Naive thymus-derived CD4-positive, alpha-beta T cell (primary cell): ENCODE measurements at places on chromosomes 4 and X.

GRCh38 chr4:137739391-137739790 is 207.1 kb upstream of the PCDH18 start:
- DNase-seq, result no peak

GRCh38 chr4:8905226-8905772 is 33.7 kb upstream of the HMX1 start:
- no peak for DNase-seq

DNA sequence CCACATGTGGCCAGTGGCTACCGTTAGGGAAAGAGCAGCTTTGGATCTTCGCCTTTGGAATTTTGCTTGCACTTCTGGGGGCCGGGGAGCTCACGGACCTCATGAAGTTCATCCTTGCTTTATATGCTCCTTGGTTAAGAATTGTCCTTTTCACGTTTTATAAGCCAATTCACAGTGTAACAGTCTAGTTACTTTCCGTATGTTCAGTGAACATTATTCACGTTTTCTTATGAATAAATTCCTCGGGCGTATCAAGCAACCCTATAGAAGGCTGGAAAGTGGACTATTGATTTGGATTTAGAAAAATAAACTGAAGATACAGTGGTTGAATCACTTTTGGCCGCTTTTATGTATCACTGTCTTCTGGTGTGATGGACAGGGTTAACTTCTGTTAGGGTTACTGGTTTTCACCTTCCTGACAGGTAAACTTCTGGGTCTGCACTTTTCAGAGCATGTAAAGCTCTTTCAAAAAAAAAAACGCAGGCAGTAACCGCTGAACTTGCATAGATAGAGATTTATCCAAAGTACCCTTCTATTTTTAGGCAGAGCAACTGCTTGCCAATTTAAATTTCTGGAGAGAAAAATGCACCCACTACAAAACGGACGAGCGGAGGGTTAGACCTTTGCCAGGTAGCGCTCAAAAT is 569 bp upstream of the PDLIM5 start:
- DNase-seq, result peak; percentile 3

- DNase-seq, result no peak
Observed at GRCh38 chr4:924107-925096, 7.7 kb downstream of the GAK start.

- no peak for DNase-seq
Observed at GRCh38 chrX:107560041-107560440, 68.3 kb upstream of the PRPS1 start.

DNA sequence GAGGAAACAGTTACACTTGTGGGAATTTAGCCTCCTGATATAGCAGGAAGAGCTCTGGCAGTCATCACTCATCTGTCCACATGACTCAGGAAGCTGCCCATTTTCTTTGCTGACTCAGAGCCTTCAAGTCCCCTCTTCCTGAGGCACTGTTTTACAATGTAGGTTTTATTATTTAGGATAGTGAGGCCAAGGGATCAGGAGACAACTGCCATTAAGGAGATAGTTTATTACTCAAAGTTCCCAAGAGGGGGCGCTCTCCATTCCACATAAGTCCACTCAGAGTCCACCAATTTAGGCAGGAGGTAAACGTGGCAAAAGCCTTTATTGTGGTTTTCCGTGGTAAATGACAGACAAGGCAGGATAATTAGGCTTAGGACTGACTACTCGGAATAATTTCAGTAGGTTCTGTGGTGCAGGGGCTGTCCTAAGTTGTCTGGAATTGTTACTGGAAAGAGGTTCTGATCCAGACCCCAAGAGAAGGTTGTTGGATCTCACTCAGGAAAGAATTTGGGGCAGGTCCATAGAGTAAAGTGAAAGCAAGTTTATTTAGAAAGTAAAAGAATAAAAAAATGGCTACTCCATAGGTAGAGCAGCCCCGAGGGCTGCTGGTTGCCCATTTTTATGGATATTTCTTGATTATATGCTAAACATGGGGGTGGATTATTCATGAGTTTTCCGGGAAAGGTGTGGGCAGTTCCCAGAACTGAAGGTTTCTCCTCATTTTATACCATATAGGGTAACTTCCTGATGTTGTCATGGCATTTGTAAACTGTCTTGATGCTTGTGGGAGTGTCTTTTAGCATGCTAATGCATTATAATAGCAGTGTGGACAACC is 96.0 kb upstream of the RAB40AL start:
- no peak for DNase-seq

DNA sequence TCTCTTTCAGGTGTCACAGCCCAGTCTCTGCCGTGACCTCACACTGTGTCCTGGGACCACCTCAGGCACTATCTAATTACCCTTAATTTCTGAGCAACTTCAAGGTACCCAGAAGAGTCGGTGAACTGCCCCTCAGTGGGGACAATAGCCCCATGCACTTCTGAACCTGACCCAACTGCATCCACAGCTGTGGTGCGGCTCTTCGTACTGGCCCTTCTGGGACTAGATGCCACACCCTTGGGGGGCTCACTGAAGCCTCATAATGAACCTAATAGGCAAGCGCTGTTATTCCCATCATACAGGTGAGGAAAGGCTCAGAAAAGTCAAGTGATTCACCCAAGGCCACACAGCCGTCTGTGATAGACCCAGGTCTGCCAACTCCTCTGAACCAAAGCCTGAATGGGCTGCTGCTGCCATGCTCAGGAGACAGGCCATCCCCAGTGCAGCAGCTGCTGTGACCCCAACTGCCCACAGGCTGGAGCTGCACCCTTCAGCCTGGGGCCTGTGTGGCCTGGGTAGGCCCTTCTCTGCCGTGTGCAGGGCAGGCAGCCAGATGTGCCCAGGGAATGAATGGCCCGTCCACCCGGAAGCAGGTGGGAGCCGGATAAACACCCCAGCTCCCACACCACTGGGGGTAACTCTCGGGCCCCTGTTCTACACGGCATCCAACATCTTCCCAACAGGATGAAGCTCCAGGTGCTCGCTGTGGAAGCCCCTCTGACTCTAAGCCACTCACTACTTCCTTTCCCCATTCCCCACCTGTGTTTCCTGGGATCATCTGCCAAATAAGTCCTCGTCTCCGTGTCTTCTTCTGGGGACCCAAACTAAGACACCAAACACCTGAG is 35.9 kb downstream of the HMX1 start:
- DNase-seq, result peak; percentile 8

DNA sequence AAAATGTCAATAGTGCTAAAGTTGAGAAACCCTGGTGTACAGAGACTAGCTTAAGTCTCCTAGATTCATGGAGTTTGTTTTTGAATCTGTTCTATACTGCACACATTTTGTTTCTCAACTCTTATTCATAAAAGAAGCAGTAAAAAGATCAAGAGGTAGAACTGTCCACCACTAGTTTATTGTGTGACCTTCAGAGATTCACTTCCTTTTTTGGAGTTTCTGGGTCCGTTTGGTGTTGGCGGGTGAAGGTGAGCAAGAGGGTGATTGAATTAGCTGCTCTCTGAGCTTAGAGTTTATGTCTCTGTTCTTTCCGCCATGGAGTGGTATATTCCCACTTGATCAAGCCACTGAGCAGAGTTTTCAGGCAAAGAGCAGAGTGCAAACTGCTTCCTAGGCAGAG is 21.4 kb upstream of the PLAC1 start:
- no peak for DNase-seq

GRCh38 chr4:51858605-51859202 is 15.8 kb downstream of the DCUN1D4 start:
- DNase-seq, result no peak

DNA sequence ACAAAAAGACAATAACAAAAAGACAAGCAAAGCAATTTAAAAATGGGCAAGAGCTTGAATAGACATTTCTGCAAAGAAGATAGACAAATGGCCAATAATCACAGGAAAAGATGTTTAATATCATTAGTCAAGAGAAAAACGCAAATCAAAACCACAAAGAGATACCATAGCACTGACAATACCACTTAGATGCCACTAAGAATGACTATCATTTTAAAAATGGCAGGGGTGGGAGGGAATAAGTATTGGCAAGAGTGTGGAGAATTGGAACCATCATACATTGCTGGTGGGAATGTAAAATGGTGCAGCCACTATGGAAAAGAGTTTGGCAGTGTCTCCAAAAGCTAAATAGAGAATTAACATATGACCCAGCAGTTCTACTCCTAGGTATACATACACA is 15.1 kb upstream of the EXOC1 start:
- DNase-seq, result no peak

DNA sequence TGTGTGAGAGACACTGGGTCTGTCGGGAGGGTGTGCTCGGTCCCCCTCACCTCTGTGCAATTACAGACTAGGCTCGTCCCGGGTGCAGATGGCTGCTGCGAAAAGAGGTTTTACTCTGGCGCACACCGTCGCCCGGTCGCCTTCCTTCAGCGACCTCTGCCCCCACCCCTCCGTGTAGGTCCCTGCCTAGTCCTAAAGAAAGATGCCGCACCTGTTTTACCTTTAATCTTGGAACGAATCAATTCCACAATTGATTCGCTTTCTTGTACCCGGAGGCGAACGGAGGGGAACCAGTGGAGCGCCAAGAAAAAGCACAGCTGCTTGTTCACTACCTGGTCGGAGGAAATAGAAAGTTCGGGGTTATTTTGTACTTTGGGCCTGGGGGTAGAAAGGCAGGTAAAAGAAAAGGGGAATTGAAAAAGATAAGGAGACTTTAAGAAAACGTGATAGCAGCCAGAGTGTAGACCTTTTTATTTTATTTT is 1.2 kb downstream of the NPNT start:
- DNase-seq, result no peak

GRCh38 chr4:146368209-146368608 is 153.5 kb downstream of the SLC10A7 start:
- DNase-seq, result no peak

DNA sequence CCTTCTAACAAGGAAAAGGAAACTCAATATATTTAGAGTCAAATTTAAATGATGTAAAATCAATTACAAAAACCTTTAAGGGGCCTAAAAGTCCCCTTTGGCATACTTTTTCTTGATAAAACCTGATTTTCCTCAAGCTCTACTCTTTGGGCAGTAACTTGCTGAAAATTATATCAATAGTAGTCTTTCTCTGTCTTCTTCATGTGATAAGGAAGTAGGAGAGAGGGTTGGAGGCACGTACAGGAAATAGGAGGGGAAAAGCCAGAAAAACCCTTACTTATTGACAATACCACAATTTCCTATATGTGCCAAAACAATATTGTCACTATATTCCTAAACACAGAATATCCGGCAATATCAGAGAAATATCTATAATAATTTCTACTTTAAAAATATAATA is 9.6 kb downstream of the RHOH start:
- DNase-seq, result no peak

- DNase-seq, result no peak
Observed at GRCh38 chr4:142383800-142384470, 462.2 kb downstream of the INPP4B start.

DNA sequence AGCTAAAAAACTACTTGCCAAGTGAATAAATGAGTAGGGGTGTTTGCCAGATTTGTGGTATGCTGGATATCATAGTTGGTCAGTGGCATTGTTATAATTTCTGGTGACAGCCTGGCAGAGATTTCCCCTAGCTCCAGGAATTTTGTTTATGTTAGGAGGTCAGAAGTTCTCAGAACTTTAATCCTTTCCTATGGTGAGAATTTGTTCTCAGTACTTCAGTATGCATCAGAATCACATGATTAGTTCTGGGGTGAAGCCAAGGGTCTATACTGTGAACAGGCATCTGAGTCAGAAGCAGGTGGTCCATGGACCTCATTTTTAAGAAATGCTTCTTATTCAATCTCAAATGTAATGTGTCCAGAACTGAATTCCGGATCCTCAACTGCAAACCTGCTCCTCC is 10.5 kb downstream of the RASSF6 start:
- no peak for DNase-seq

DNA sequence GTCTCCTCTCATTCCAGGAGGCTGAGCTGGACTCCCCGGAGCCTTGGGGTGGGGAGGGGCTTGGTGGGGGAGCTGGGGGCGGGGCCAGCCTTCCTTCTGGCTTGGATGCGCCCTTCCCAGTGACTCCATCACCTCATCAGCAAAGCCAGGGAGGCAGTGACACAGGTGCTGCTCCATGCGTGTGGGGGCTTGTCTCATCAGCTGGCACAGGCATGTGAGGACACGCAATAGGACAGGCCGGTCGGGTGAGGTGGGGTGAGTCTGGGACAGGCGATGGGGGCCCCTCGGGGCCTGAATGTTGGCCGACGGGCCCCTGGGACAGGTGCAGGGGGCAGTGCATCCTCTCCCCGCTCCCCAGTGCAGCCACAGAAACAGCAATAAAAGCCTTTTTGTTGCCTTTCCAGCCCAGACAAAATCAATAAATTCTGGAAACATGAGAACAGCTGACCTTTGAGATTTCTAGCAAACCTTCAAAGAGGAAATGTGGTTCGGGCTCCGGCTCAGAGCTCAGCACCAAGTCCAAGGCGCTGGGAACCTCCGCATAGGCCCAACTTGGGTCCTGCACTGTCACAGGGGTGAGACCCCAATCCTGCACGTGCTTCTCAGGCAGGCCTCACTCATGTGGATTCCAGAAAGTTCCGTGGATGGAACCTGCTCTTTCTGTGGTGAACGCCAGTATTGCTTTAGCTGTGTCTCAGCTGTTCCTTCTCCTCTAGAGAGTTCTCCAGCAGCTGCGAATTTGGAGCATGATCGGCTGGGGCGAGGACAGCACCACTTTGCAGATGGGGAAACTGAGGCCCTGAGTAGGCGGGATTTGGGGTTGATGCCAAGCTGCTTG is 18.5 kb downstream of the ADRA2C start:
- no peak for DNase-seq

GRCh38 chr4:171710743-171711142 is 102.5 kb upstream of the GALNTL6 start:
- no peak for DNase-seq

GRCh38 chr4:165761963-165762362 is 111.1 kb upstream of the TLL1 start:
- DNase-seq, result no peak

DNA sequence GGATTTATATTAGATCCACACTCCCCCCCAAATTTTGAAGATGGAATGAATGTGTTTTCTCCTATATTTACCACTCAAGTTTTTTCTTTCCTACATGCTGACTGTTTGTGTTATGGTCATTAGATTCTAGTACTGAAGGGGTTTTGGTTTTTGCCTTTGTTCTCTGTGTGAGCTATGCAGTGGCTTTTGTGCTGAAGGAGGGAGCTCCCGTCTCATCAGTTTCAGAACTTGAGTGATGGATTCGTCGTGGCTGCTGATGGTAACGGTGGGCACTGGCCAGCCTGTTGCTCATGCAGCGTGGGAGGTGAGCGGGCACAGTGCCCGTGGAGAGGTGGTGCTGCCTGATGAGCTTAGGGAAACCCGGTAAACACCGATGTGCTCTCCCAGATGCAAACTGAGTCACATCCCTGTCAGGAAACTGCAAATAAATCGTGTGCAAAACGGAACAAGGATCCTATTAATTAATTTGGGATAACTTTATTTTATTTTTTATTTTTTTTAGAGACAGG is 101.5 kb downstream of the SORBS2 start:
- DNase-seq, result no peak

- peak; percentile 29 for DNase-seq
Observed at GRCh38 chrX:24148535-24149350, 786 bp upstream of the ZFX start.
